GM10248 (cell line): ENCODE measurements at places on chromosomes 3 and 15.

DNA sequence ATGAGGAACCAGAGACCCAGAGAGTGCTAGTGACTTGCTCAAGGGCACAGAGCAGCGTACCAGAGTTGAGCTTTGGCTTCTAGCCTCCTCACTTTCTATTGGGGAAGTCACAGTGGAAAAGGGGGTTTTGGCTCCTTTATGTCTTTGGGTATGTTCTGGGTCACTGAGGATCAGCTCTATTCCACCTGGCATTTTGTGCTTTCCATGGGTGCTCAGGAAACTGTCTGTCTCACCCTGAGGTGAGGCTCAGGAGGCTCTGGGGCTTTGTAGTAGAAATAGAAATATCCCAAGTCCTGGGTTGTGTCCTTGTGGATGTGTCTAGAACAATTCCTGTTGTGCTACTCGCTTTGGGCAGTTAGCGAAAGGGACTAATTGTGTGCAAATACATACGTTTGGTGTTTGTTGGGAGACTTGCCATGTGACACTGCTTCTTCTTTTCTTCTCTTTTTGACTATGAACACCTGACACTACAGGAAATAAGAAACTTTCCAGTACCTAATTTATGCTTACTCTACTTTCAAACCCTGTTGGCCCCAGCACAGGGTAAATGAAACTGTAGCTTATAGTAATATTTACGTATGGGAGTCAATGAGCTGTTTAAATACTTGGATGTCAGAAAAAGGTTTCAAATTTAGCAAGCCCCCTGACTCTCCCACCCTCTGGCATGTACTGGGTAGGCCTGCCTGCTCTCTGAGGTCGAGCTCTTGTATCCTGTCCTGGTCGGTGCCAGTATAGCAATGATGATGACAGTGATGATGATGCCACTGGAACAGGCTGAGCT lies 35.6 kb downstream of the SMAD3 start:
- peak; percentile 65 for DNase-seq

DNA sequence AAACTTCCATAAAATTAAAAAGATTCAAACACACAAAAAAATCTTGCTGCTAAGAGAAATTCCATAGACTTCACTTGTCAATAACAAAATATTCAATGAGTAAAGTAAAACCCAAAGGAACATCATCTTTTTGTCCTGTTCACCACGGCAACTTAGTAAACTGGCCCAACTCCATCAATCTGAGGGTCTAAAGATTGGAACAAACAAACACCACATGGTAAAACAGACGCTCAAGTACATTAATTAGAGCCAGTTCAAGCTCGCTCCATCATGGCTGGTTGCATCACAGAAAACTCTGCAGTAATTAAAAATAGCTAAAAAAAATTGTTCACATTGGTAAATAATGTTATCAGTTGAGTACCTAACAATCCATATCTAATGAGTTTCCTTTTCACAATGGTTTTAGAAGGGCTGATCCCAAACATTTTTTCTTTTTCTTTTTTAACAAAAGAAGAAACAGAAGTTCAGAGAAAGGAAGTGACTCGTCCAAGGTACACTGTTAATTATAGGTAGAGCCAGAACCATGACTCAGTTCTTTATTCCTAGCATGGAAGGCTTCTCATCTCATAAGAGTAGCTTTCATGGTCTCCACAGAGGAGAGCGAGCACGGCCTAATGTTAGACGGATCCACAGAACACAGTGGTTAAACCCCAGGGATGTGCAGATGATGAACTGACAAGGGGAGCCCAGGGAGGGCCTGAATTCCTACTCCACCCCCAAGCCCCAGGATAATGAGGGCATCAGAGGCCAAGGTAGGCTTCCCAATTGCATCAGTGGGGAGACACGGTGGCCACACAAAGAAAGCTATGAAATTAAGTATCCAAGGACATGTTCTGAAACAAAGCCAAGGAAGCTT lies 79.2 kb upstream of the ARHGEF3 start:
- no peak for DNase-seq

GRCh38 chr15:101499863-101500713 lies 10.6 kb upstream of the PCSK6 start:
- peak; percentile 30 for DNase-seq

- DNase-seq = no peak
Measured at GRCh38 chr15:39199076-39199475, 381.8 kb upstream of the THBS1 start.

GRCh38 chr3:173762501-173762900 lies 365.0 kb downstream of the NLGN1 start:
- DNase-seq = no peak

DNA sequence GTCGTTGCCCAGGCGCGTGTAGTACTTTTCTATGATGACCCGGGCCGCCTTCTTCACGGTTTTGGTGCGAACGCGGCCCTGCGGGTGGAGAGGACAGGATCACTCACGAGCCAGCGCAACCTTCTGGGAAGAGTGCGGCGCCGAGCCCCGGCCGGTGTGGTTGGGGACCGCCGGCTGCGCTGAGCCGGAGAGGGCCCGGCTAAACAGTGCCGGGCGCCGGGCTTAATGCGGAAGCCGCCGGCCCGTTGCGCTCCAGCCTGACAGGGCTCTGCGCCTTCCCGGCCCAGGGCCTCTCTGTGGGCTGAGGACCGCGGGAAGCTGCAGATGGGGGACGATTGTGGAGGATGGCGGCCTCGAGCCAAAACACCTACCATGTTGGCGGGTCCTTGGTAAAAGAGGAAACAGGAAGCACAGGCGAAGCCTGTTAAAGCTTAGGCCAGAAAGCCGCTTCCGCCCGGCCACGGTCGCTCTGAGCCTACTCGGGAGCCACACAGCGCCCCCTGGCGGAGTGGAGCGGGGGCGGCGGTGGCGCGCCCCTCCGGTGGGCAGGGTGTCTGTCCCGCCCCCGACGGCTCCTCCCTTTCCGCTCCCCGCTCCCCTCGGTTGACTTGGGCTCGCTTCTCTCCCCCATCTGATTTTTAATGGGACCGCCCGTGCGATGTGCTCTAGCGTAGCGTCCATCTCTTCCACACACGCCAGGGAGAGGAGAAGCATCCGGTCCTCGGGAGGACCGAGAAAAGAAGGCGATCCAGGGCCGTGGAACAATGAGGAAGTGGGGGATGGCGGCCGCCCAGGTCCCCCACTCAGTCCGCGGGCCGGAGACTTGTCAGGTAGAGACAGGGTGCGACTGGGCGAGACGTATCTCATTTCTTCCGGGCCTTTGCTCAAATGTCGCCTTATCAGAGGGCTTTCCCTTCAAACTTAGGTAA lies at the start of gene RPS17:
RPS17 (minus strand) TSS at position 403 of the 929 bp plus-strand sequence; CDS start at position 374, 29 bp downstream.
- peak; percentile 100 for DNase-seq

DNA sequence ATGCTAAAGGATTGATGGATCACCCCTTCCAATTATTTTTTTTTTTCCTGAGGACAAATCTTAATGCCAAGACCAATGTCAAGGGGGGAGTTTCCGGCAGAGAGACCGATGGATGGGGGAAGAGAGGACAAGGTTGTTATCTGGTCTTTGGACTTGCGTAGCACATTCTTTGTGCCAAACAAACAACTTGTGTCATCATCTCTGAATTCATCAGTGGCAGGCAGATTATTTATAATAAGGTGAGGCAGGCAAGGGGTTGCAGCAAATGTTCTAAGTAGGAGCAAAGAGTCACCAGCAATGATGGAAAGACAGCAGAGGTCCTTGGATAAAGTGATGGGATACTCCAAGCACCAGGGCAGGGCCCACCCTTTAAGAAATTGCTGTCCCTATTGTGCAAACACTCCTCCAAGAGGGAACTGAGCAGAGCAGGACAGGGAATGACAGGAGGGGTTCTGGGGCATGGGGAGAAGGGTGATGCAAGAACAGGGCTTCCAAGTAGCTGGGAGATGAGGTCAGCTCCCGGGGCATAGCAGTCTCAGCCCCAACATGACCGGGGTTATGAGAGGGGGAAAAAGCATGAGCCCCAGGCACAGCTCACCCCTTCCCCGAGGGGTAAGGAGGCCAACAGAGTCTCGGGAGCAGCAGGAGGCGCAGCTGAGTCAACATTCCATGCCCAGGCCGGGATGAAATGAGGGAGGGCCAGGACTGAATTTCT lies 57.4 kb downstream of the ANXA2 start:
- DNase-seq = no peak

DNA sequence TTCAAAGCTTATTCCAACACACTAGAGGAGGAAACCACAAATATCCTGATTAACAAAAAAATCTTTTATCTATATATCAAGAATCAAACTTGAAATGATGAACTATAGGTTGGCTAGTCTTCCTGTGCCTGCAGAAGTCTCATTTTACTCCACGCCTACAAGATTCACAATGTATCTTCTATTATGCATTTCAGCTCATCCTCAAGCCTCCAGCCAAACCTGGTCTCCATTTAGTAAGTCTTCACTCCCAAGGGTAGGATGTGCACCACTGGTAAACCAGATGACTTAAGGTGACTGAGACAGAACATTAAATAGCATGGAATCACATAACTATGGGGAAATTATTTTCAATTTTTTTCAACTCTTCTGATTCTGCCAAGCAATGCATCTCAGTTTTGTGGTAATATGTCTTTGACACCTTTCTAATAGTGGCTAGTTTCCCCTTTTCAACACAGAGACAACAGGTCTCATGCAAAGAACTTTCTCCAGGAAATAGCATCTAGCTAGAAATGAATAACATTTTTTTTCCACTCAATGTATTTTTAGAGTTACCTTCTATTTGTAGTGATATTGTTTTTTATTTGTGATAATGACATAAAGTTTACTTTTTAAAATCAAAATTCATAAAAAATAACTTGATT lies 166.9 kb downstream of the TNIK start:
- DNase-seq = peak; percentile 19

DNA sequence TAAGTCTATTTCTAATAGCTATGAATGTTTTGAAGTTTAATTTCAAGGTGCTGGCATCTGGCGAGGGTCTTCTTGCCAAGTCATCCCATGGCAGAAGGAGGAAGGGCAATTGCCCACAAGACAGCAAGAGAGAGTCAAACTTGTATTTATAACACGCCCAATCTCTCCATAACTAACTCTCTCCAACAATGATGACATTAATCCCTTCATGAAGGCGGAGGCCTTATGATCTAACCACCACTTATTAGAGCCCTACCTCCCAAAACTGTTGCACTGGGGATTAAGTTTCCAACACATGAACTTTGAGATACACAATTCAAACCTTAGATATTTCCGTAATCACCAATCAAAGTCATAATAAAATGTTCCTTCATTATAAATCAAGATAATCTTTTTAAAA lies 406.9 kb downstream of the CNTN6 start:
- DNase-seq = no peak

DNA sequence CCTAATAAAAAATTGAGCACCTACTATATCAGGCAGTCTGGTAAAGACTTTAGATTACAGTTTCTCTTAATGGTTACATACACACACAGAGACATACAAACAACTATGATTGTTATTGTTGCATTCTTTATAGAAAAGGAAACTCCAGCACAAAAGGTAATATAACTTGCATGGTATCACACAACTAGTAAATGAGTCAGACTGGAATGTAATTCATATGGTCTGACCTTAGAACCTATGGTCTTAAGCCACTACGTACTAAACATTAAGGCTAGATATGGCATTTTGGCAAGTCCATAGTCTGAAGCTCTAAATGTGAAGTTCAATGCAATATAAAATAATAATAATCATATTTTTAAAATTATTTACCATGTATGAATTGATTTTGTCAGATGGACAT lies 380.6 kb downstream of the LSAMP start:
- DNase-seq = no peak

- DNase-seq = no peak
Measured at GRCh38 chr3:57729334-57730045, 26.6 kb upstream of the SLMAP start.

GRCh38 chr3:112136046-112136445 lies 3.0 kb upstream of the GCSAM start:
- no peak for DNase-seq

DNA sequence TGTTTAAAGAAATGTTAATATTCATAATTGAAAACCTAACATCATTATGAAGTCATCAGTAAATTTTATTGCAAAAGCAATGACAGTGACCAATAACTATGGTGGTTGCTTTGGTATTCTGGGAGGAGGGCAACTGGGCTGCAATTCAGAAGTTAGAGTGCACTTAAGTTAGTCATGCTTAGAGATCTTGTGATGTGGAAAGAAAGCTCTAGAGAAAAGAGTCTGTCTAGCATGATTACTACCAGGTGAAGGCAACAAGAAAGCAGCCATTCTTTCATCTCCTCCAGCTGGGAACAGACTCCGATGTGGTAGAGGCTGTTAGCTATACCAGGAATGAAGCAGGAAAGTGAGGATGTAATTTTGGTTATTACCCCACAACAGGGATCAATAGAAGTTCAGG lies 625.6 kb downstream of the SI start:
- DNase-seq = no peak

DNA sequence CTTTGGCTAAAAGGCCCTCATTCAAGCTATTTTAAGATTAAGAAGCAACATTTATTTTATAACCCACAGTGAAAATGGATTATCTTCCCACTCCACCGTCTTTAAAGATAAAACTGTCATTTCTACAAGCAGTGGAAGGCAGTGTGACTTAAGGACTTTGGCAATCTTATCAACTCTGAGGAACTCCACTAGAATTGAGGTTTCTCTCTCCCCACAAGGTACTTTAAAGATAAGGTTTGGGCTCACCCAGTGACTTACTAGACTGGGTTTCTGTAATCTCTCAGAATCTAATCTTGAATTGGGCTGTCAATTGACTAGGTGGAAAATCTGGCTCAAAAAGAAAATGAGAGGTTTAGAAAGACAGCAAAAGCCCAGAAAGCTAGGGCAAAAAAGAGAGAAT lies 21.7 kb downstream of the ZNF385D start:
- DNase-seq = no peak

DNA sequence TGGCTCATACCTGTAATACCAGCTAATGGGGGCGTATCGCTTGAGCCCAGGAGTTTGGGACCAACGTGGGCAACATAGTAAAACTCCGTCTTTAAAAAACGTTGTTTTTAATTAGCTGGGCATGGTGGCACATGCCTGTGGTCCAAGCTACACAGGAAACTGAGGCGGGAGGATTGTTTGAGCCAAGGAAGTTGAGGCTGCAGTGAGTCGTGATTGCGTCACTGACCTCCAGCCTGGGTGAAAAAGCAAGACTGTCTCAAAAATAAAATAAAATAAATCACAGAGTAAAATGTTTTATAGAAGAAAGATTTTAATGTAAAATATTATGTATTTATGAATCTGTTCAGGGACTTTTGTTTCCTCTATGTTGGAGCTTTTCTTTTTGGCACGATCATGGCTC lies 15.3 kb upstream of the STRIT1 start:
- no peak for DNase-seq

DNA sequence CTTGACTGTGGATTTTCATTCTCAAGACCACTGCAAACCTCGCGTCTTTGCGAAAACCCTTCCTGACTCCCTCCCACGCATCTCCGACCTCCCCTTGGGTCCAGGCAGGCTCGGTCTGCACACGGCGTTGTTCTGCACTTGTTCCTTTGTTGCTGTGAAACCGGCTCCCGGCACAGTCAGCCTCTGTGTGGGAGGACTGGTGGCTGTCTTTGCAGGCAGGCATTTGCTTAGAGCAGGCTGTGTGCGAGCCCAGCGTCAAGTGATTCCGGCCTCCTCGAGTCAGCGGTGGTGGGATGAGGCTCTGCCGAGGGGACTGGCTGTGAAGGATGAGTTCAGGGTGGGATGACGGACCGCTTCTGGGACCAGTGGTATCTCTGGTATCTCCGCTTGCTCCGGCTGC lies 102.6 kb upstream of the ROPN1 start:
- no peak for DNase-seq
